A549 (cell line): ENCODE measurements at places on chromosomes 2 and 18.

GRCh38 chr2:118697781-118698180 lies 149.7 kb downstream of the EN1 start:
- DNase-seq = no peak

DNA sequence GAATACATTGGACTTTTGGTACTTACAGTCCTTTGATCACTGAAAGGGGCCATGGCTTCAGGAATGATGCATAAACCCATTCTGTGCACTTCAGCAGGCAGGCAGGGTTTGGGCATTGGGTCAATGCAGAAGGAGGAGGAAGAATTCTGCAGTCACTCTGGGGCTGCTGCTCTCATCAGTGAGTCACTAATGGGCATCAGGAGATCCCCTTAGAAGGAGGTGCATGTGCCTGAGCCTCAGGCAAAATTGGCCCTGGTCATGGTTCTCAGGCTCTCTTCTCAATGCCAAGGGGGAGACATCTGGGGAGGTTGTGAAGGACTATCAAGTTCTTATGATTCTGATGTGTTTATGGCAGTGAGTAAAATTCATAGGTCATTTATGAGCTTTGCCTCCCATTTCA lies 52.0 kb upstream of the TNP1 start:
- DNase-seq = no peak

DNA sequence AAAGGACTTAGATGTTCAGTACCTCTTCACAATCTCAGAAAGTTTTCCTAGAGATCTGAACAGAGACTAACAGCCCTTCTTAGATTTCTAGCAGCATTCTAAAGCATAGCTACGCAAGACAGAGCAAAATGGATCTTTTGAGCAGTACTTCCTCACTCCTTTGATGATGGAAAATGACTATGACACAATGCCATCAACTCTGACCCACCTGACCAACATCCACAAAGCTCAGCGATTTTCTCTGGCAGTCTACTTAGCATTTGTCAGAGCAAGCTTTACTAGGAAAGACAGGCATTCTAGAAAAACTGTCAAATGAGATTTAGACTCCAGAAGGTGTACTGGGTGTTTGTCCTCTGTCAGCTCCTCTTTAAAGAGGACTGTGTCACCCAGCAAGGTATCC lies 180.9 kb upstream of the ACVR2A start:
- DNase-seq = no peak

DNA sequence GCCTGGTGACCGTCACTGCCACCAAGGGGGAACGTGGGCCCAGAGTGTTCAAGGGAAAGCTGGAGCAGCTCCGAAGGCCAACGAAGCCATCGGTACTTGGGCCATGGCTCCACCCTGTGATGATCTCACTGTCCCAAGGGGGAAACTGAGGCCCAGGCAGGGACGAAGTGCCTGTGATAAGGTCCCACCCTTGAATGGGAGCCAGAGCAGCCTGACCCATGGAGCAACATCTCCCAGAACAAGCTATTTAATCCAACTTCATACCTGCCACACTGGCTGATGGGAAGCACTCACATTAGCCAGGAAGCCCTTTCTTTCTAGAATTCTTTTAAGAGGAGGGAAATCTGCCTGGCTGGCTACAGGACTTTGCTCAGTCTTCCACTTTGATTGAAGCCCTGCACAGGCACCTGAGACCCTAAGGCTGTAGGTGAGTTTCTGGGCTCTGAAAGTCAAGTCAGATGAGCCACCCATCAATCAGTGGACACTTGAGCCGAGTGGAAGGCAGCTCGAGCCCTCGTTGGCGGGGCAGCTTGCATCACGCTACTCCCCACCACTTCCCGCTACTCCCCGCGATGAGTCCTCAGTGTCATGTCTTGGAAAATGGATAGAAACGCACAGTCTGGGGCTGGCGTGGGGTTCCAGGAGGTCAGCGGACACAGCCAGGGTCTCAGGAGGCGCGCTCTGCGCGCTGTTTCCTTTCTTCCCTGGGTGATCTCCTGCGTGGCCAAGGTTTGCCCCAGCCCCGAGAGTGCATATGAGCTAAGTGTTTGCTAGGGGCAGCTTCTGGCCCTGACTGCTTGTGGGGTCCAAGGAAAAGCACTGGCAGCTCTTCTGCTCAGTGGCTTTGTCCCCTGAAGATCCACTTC lies 2.5 kb upstream of the HS6ST1 start:
- no peak for DNase-seq

- DNase-seq = no peak
Measured at GRCh38 chr18:22385718-22386117, 32.0 kb downstream of the CTAGE1 start.

GRCh38 chr2:232478571-232479340 lies 8.9 kb downstream of the ECEL1 start:
- DNase-seq = no peak

DNA sequence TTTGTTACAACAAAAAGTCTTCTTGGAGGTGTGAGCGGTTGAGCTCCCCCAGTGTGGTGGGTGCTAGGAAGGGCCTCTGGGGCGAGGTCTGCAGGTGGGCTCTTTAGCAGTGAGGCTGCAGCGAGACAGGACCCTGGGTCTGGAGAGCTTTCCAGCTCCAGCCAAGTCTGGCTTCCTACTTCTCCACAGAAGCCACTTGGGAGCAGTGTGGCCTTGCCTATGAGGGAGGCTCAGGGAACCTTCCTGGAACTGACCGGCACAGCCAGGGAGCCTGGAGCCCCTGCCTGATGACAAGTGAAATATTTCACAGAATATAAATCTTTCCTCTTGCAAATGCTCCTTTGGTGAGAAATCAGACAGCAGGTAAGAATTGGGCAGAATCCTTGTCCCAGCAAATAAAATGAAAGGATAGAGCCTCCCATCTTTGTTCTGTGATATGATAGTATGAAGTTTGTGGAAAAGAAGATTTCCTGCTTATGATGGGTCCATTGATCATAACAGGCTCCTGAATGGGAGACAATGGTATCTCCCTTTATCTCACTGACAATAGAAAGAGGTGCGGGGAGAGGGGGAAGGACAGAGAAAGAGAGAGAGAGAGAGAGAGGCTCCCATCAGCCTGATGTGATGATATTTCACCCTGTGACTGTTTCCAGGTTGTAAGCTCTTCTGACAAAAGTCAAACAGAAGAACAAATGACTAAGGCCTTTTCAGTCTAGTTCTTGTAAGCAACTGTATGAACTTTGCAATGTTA lies 289.8 kb upstream of the SPRED2 start:
- peak; percentile 21 for DNase-seq

DNA sequence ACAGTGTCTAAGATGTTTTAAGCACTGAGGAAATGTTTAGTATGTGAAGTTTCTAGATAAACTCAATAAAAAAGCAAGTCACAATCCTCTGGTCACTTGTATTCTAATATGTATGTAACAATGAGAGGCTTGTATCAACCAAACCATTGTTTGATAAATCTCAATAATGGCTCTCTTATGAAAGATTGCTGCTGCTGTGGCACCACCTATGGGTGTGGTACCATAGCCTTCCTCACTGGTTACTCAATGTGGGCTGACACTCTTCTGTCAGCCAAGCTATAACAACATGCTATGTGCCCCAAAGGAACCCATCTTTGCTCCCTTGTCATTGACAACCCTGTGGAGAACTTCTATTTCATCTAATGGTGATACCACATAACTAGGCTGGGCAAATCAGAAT lies 12.6 kb upstream of the RAB1A start:
- DNase-seq = no peak

- DNase-seq = no peak
Measured at GRCh38 chr2:147083664-147084063, 761.2 kb upstream of the ACVR2A start.

DNA sequence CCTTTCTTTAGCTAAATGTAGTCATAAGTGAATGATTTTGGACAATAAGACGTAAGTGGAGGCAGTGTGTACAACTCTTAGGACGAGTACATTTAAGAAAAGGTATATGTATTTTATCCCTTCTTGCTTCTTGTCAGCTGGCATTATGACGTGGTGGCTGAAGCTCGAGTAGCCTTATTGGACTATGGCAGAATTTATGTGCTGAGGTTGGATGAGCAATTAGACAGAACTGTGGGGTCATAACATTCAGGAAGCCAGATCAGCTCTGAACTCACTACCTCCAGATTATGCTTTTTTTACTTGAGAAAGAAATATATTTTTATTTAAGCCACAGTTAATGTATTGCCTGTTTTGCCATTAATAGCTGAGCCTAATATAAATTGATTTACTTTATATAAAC lies 661.5 kb downstream of the ERBB4 start:
- DNase-seq = no peak

GRCh38 chr2:69390471-69390870 lies 3.4 kb upstream of the GFPT1 start:
- no peak for DNase-seq

- DNase-seq = peak; percentile 91
Measured at GRCh38 chr2:26345545-26346453, at the start of gene SELENOI. SELENOI (plus strand) TSS chr2:26346143; CDS start chr2:26346233, 90 bp downstream.

- DNase-seq = no peak
Measured at GRCh38 chr2:120656273-120656950, 79.3 kb upstream of the GLI2 start.

DNA sequence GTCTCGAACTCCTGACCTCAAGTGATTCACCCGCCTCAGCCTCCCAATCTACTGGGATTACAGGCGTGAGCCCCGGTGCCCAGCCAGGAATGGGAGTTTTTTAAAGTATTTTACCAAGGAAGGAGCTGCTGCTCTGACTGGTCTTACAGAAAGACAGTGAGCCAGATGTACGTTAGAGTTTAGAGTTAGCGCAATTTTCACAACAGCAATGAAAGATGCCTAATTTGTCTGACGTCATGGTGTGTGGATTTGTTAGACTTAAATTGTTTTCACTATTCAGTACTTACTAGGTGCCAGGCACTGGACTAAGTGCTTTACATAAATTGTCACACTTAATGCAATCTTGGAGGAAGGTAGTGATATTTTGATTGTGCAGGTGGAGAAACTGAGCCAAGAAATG lies 12.4 kb upstream of the RPL37A start:
- DNase-seq = no peak

- no peak for DNase-seq
Measured at GRCh38 chr2:59827677-59828076, 725.8 kb downstream of the BCL11A start.

- DNase-seq = peak; percentile 18
Measured at GRCh38 chr2:155815851-155816250, 516.7 kb downstream of the NR4A2 start.

DNA sequence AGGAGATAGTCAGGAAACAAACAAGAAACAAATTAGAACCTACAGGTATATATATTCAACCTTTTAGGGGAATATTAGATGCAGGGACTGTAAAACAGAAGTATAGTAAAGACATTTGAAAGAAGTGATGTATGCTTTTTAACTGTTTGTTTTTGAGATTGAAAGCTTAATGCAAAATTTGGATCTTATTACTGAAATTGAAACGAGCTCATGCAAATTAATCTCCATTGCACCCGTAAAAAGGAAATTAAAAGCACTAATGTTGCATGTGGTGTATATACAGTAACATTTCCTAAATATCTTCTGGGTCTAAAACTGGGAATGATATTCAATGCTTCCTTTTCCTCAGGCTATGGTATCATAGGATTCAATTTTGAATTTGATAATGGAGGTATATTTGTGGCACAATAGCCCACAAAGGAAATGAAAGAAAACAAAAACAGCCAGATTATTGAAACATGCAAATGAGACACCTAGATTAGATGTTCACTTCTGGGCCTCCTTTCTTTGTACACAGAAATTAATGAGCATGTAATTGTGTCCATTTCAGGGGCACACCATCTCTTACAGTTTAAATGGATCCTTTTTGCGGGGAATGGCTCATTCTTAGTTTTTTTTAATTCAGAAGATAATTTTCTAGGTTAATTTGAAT lies 1.6 kb upstream of the ELOA2 start:
- DNase-seq = no peak

DNA sequence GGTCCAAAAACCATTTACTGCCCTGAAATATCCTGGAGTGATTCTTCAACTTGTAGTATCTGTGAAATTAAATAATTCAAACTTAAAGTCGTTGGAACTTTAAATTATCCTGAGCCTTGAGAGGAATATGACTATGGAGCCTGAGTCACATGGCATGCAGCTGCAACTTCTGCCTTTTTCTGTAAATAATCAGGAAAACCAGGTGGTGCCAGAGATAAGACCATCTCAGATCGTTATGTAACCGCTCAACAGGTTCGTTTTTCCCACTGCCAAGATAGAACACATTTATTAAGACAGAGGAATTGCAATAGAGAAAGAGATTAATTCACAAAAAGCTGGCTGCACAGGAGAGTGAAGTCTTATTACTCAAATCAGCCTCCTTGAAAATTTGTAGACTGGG lies 876.5 kb downstream of the SUCLG1 start:
- DNase-seq = no peak

- DNase-seq = no peak
Measured at GRCh38 chr2:143477714-143478443, 348.7 kb downstream of the ARHGAP15 start.

GRCh38 chr18:12630136-12630535 lies 27.8 kb downstream of the SPIRE1 start:
- no peak for DNase-seq

- no peak for DNase-seq
Measured at GRCh38 chr2:86249579-86250391, 50.5 kb downstream of the MRPL35 start.

DNA sequence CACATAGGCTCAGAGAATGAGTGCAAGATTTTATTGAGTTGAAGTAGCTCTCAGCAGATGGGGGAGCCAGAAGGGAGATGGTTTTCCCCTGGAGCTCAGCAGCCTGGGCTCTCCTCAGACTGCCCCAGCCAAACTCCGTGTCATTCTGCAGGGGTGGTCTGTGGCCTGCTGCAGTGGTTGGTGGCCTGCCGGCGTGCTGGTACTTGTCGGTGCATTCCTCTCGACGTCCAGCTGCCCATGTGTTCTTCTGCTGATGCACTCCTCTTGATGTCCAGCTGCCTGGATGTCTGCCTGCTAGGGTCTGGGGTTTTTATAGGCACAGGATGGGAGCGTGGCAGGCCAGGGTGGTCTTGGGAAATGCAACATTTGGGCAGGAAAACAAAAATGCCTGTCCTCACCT lies 25.6 kb upstream of the TMEM17 start:
- DNase-seq = no peak

GRCh38 chr2:73703675-73704074 lies 33.5 kb downstream of the TPRKB start:
- DNase-seq = no peak

- DNase-seq = peak; percentile 62
Measured at GRCh38 chr18:63850020-63850419, 37.5 kb upstream of the SERPINB2 start.

DNA sequence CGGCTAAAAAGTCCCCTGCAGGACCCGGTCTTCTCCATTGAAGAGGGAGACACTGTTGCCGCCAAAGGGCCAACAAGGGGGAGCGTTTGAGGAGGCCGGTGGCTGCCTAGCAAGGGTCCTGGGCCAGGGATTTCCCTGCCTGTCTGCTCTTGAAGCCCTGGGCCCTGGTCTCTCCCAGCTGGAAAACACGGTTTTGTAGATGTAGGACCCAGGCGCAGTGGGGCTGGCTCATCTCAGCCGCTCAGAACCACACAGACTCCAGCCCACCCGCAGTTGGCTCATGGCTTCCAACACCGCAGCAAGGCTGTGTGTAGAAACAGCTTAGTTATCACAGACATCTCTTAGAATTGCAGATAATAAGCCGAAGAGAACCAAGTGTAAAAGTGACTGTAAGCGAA lies 57.1 kb upstream of the TWIST2 start:
- DNase-seq = no peak

- no peak for DNase-seq
Measured at GRCh38 chr2:226793646-226794045, 6.0 kb downstream of the IRS1 start.

- DNase-seq = no peak
Measured at GRCh38 chr2:194539425-194539824, 1117.6 kb upstream of the SLC39A10 start.

GRCh38 chr2:233280114-233280693 lies 27.4 kb upstream of the SAG start:
- no peak for DNase-seq

- no peak for DNase-seq
Measured at GRCh38 chr2:96534141-96534540, 2.4 kb upstream of the ARID5A start.

- DNase-seq = no peak
Measured at GRCh38 chr18:6624661-6625311, 104.7 kb upstream of the ARHGAP28 start.
